ENCODE measurements at places on chromosomes 1 and 21.

- no peak for DNase-seq
Observed at GRCh38 chr1:6188466-6188865, 8.3 kb upstream of the CHD5 start.

- no peak for DNase-seq
Observed at GRCh38 chr1:53093451-53093754, 31.4 kb downstream of the PODN start.

DNA sequence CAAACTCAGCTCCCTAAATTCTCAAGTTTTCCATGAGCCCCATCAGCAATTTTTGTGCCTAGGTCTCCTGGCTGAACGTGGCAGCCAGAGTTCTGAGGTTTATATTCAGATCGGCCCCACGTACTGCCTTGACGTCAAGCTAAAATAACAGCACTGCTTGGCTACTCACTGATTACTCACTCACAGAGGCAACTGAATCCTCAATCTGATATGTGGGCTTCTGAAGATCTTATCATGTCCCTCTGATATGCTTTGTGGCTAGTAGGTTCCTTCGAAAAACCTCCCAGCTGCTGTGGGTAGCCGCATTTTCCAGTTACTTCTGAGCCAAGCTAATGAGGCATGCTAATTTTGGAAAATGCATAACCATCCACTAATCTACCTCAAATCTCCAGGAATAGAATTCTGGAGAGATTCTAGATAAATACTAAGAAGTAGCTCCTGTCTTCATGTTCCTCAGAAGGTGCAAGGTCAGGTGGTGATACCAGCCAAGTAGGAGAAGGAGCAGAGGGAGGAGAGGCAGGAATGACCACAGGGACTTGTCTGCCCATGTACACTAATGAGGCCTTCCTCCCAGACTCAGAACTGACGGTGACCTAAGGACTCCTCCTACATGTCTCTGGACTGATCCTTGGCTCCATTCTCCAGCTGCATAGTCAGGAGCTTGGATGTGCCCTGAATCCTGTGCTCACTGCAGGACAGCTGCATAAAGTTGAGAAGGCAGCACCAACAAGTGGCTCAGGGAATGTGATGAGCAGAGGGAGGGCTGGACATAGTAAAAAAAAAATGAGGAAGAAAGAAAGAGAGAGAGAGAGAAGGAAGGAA, 263.7 kb downstream of the TNR start:
- no peak for DNase-seq

DNA sequence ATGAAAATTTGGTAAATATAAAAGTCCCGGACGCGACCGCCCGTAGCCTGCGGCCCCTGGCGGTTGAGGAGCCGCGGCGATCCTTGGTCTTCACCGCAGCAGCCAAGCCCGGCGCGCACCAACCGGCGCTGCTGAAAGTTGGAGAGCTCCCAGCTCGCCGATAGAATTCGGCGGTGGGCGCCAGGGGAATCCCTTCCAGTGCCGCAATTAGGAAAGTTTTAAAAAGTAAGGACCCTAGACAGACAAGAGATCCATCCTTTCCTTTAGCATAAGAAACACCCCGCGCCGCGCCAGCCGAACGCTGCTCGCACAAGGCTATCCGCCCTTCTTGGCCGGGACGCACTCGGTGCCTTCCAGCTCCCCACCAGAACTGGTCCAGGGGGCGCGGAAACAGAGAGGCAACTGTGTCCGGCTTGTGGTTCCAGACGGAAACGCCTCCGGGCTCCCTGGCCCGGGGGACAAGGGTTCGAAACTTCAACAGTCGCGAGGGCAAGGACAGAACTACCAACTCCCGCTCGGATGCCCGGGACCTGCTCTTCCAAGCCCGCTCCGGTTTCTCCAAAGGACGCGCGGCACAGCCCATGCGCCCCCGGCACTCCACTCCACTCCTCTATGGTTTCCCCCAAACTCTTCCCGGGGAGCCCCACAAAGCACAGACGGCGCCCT, 1.7 kb downstream of the FAM78B start:
- DNase-seq: no peak

GRCh38 chr1:46595127-46595526, 8.9 kb downstream of the MKNK1 start:
- no peak for DNase-seq

DNA sequence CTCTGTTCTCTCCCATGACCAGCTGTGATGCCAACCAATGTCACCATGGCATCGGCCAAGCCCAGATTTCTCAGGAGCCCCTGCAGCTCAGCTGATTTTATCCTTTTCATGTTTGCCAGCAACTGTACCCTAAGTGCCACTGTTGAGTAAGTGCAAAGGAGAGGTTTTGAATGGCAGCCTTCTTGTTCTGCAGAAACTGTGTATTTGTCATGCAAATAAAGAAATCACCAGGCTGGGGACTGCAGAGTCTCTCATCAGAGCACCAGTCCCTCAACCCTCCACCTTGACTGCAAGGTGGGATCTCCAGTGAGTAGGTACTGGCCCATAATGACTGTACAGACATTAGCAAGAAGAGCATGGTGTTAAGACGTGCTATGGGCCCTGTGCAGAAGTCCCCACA, 26.6 kb downstream of the C8B start:
- no peak for DNase-seq

- no peak for DNase-seq
Observed at GRCh38 chr1:58585581-58586151, 8.6 kb upstream of the TACSTD2 start.
